Endothelial cell (in vitro differentiated cells): ENCODE measurements at places on chromosomes 2 and 18.

GRCh38 chr2:227877421-227878310, 6.2 kb downstream of the DAW1 start:
- no peak for DNase-seq

DNA sequence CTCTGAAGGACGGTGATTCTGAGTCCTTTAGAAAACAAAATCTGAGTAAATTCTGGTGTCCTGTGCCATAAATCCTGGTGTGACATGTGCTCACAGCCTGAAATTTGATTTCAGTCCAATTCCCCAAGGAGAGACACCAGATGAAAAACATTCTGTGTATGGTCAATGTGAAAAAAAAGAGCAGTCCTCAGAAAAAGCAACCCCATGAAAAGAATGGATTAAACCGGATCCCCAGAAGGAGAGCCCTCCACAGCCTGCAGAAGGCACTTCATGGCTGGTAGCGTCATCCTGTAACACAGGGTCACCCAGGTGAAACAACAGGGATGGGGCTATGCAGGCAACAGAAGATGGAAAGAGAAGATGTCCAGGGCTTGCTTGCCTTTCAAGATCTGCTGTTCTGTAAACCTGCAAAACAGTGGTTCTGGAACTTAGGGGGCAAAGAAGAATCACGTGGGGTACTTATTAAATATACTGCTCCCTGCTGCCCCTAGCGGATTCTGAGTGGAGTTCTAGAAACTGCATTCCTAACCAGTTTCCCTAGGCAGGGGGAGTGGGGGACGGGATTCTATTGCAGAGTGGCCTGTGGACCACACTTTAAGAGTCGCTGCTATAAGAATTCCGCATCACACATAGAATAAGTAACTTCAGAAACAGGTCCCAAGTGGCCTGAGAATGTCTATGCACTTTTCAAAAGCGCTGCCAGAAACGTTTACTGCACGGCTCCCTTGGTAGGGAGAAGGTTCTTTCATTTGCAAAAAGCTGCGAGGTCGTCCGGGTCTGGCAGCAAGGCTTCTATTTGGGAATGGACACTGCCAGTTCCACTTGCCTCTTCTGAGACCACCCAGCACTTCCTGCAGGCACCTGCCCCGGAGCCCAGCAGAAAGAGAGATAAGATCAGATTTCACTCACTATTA, 118.9 kb upstream of the ARL5A start:
- DNase-seq, result peak; percentile 40

DNA sequence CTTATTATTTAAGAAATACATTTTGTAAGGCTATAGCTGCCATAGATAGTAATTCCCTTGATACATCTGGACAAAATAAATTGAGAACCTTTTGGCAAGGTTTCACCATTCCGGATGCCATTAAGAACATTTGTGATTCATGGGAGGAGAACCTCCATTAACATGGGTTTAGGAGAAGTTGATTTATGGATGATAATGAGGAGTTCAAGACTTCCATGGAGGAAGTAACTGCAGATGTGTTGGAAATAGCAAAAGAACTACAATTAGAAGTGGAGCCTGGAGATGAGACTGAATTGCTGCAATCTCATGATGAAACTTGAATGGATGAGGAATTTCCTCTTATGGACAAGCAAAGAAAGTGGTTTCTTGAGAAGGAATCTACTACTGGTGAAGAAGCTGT, 17.3 kb downstream of the PHLPP1 start:
- DNase-seq, result no peak

DNA sequence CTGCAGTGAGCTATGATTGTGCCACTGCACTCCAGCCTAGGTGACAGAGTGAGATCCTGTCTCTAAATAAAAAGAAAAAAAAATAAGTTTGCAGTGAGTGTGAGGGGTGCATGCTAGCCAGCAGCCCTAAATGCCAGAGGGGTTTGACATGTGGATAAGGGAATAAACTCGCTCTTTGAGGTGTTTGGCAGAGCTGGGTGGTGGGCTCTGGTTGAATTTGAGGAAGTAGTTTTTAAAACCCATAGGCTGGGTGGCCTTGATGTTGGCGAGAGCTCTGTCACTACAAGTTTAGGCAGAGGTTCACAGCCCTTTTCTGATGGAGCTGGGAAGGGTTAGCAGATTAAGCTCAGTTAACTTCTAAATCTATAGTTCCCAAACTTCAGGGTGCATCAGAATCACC, 3.1 kb downstream of the ANXA4 start:
- no peak for DNase-seq

GRCh38 chr2:46615986-46616485, 136.7 kb downstream of the TMEM247 start:
- peak; percentile 14 for DNase-seq

DNA sequence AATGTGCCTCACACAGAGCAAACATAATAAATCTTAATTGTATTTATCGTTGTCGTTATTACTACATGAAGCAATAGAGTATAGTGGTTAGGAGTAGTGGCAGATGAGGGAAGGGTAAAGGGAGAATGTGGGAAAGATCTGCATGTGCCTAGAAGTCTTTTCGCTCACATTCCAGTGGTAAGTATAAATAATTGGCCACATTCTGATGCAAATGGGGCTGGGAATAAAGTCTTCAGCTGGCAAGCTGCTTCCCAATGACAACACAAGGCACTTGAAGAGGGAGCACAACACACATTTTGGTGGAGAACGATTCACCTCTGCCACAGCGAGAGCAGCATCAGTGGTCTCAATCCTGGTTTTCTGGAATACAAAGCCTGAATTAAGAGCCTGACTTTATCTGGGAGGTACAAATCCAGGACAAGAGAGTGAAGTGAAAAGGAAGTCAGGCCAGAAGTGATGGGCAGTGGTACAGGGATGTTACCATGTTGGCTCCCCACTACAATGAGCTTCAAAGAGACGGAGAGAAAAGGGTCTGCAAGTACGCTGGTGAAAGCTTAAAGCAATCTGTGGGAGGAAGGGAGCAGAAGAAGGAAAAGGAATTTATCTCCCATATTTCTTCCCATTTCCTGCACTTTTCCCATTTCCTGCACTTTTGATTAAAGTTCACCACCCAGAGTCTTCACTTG, 112.3 kb downstream of the ARHGAP15 start:
- DNase-seq, result no peak

- DNase-seq, result no peak
Measured at GRCh38 chr2:240289701-240290431, 145.6 kb upstream of the GPC1 start.

GRCh38 chr18:26440644-26441043, 107.7 kb downstream of the KCTD1 start:
- DNase-seq, result no peak

DNA sequence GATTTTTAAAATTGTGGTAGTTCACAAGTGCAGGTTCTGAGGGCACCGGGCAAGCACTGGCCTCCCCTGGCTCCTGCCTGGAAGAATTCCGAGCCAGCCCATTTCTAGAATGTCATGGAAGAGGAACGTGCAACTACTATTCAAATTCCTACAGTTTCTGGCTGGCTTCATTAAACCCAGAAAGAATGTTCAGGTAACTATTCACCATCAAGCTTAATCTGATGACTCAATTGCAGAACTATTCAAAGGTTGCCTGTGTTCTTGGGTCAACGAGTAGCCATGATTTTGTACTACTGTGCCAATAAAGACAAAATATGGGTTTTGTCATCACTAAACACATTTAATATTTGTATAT, 14.3 kb upstream of the MFF start:
- DNase-seq, result no peak

- DNase-seq, result no peak
Measured at GRCh38 chr2:23411752-23412431, 26.9 kb downstream of the KLHL29 start.

DNA sequence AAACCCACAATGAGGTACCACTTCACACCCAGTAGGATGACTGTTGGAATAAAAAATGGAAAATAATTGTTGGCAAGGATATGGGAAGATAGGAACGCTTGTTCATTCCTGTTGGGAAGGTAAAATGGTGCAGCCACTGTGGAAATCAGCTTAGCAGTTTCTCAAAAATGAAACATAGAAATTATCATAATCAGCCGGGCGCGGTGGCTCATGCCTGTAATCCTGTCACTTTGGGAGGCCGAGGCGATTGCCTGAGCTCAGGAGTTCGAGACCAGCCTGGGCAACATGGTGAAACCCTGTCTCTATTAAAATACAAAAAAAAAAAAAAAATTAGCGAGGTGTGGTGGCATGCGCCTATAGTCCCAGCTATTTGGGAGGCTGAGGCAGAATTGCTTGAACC, 23.4 kb downstream of the AMER3 start:
- no peak for DNase-seq

DNA sequence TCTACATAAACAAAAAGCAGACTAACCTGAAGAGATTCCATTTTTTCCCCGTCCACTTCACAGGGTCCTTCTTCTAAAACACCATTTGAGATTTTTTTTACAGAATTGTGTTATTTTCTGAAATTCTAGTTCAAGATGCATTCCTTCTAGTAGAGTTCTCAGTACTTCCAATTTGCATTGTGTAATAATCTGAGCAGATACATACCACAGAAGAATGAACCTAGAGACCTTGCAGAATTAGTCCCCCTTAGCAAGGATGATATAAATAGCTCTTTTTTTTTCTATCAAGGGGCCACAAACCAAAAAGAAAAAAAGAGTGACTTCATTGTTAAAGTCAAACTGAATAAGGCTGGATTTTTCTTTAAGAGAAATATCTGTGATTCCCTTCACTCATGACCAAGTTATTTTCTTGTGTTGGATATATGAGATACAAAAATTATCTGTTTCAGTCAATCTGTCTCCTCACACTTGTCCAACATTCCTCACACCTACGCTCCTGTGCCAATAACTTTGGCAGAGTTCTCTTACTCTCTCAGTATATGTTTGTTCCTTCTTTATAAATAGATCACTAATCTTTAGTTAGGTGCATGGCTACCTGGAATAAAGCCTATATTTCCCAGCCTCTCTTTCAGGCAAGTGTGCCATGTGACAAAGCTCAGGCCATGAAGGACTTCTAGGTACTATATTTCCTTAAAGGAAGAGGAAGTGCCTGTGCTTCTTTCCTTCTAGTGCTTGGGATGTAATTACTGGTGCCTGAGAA, 183.5 kb downstream of the ZNF385B start:
- no peak for DNase-seq
